Activated CD4-positive, CD25-positive, alpha-beta regulatory T cell (primary cell): ENCODE measurements at places on chromosomes 1 and 21.

DNA sequence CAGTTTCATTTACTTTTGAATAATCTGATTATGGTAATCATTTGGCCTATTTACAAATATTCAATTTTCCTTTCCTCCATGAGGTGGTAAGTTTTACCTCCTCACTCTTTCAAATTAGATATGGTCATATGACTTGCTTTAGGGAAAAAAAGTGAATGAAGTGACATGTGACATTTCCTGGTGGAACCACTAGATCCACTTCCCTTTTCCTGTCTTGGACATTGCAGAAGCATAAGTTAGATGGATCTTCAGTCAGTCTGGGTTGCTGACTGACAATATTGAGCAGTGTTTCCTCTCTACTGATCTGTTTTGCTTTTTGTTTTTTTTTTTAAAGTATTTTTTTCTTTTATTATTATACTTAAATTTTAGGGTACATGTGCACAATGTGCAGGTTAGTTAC is 481.1 kb upstream of the PTBP2 start:
- no peak for DNase-seq

DNA sequence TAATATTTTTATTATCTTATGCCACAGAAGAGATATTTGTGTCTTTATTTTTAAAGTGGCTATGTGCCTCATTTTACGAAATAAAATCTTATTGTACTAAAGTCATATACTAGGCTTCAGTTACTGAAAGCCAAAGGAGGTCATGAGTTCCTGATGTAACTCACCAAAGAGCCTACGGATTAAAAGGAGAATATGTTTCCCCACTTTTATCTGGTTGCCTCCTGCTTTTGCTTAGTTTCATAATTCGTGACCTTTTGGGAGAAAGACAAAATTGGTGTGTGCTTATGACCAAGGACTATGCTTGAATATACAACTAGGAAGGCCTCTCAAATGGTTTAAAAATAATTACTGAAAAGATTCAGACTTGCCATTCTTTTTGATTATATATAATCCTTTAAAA is 18.2 kb upstream of the AHCTF1 start:
- DNase-seq, result no peak

DNA sequence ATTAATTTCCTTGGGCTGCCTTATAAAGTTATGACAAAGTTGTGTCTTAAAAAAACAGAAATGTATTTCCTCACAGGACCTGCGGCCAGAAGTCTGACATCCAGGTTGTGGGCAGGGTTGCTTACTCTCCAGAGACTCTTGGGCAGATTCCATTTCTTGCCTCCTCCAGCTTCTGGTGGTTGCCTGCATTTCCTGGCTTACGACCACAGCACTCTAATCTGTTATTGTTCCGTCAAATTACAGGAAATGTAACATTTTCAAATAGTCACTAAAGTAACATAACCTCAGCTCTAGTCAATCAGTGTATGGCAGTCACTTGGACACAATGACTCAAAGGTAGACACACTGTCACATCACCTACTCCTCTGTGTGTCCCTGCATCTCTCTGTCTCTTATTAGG is 226.8 kb downstream of the DNAH14 start:
- DNase-seq, result no peak

- no peak for DNase-seq
Observed at GRCh38 chr1:219128957-219129356, 44.7 kb upstream of the LYPLAL1 start.

DNA sequence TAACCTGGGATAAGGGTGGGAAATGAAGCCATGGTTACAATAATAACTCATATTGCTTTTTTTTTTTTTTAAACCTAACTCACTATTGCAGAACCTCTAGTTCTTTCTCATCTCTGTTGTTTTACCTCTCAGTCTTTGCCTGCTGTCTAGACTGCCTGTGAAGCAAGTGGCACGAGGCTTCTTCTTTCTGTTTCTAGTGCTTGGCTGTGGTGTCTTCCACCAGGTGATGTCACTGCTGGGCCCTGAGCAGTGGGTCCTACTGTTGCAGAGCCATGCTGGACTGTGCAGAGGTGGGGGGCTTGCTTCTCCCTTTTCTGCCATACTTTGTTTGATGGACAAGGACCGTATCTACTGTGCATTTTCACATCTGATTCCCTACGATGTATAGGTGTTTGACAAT is 51.7 kb downstream of the ZNF326 start:
- DNase-seq, result no peak

DNA sequence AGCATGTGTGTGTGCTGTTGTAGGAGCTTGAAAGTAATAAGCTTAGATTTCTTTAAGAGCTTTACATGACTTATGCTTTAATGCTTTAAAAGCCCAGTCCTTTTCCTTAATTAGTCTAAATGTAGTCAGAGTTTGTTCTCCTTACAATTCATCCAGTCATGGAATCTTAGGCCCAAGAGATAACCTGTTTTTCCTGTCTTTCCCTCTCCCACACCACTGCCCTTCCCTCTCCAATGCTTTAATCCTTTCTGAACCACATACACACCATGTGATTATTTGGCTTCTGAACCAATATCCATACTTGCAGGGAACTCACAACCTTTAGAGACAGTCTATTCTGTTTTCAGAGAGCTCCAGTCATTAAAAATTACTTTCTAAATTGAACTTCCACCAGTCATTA is 37.6 kb downstream of the ALG6 start:
- no peak for DNase-seq

- DNase-seq, result no peak
Observed at GRCh38 chr1:1624443-1625403, 7.2 kb upstream of the MMP23B start.

GRCh38 chr1:34828611-34829010 is 30.9 kb downstream of the SMIM12 start:
- DNase-seq, result no peak

GRCh38 chr1:244413736-244414135 is 38.0 kb downstream of the ADSS2 start:
- DNase-seq, result no peak

DNA sequence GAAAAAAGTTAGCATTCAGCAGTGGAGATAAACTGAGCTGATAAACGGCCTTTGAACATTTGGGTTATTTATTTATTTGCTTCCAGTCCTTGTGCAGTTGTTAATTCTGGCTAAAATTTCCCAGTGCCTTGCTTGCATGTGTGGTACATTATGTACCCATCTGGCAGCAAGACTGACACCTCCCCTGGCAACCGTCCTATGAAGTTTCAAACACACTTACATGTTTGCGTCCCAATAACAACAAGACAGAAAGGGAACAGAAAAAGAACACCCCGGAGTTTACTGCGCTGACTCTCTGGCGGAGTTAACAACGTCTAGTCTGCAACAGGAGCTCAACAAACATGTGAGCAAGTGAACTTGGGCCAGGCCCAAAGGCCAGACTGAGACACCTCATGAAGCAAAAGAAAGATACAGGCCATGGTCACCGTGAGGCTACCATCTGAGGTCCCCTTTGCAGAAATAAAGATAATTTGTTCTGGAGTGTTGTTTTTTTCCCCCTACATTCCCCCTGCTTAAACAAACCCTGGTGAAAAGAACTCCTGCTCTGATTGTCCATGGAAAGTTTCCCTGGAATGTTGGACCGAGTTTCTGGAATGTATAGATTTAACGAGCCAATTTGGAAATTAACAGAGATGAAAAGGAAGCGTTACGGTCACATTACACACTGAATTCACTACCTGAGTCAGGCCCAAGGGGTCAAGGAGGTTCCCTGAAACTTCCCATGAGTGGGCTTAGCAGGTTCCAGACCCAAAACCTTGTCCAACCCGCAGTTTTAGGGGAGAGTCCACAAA is 33.4 kb downstream of the TRABD2B start:
- DNase-seq, result no peak

GRCh38 chr21:42574234-42575027 is 60.8 kb downstream of the SLC37A1 start:
- no peak for DNase-seq

- no peak for DNase-seq
Observed at GRCh38 chr21:31873696-31874599, 1.1 kb downstream of the HUNK start.
